ENCODE measurements at places on chromosomes 2 and 18.

DNA sequence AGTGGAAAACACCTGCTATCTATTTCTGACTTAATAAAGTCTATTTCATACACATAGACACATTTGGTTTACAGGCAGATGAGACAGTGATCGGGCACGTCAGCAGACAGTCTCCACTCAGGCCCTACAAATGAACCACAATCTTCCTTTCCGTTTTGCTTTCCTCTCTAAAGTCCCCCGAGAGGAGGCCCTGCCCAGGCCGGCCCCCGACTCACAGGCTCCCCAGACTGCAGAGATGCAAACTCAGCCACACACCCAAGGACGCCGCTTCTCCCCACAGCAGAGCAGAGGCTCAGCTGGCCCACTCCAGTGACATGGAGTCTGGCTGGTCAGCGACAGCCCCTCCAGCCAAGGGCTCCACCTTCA is 9.3 kb upstream of the MTERF4 start:
- DNase-seq, result no peak

GRCh38 chr2:240858871-240859270 is 9.8 kb upstream of the AGXT start:
- DNase-seq, result no peak

DNA sequence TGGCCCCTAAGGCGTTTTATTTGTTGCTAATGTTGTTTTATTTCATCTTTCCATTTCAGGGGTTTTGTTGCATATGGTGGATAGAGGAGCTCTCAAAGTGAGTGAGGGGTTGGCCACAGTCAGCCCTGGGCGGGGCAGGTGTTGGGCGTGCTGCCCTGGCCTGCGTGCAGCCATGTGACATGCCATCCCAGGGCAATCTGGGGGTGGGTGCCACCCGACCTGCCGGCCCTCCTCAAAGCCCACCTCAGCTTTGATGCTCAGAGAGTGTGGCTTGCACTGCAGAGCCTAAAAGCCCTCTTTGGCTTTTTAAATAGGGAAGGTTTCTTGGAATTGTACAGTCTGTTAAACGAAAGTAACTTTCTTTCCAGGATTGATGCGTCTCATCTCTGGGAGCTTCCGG is 18.4 kb downstream of the TSHZ1 start:
- no peak for DNase-seq

DNA sequence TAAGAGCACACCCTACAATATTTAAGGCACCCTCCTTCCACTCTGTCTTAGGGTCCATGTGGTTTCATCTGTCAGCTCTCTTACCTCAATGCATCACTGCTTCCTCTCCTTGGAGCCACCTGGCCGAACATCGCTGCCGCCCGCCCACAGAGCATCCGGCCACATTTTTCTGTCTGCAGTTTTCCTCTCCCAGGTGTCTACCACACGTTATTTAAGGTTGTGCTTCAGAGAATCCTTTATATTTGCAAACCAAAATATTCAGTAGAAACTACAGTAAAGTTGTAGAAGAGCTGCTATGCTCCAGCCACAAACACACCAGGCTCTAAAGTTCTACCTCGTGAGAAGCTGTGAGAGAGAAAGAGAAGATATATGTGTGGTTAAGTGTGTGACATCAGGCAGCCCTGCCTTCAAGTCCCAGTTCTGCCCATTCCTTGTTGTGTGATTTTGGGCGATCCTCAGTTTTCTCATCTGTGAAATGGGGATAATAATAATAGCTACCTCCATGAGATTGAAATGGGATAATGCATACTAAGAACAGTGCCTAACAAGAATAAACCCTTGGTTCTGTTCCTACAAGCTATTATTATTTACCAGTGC is 4.9 kb upstream of the STK17B start:
- DNase-seq, result no peak

DNA sequence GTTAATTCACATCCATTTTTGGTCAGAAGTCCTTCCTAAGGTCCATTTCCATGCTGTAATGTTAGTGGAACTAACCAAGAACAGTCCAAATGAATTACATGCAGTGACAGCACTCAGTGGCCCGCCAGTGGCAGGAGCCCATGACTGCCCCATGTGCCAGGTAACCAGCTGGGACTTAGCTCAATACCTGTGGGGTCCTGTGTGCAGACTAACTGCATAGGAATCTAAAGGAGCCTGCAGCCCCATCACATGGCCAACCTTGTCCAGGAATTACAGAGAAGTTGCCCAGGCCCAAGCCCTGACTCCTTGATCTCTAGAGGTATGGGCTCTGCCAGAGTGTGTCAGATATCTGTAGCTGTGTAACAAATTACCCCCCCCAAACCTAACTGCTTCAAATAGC is 35.4 kb upstream of the GPR17 start:
- no peak for DNase-seq

GRCh38 chr2:18122544-18123210 is 244.2 kb downstream of the KCNS3 start:
- DNase-seq, result no peak

- DNase-seq, result no peak
Observed at GRCh38 chr2:179850188-179850587, 11.2 kb downstream of the ZNF385B start.

- no peak for DNase-seq
Observed at GRCh38 chr2:26914659-26915310, 55.7 kb upstream of the MAPRE3 start.

DNA sequence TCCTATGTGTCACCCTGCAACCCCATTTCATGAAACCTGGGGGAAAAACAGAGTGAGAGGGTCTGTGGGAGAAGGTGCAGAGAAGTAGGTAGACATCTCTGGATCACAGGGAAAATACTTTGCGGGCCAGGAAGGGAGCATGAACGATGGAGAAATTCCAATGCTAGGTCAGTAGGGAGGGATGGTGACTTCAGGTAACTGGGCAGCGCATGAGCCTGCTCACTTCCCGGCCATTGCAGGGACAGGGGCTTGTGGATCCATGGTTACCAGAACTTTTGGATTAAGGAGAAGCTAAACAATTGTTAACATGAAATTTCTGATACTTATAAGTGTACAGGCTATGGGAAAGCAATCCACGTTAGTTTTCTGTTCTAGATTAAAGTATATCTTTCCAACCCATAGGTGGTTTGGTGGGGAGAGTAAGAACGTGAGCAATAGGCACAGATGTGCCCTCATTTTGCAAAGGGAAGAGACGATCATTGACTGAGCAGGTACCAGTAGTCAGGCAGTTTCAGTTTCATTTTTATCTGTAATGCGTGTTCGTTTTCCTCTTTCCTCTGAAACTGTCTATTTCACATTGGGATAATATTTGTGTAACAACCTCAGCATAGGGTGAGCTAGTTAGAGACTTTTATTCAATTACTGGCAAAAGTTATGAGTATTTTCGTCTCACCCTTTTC is 65.0 kb downstream of the NYAP2 start:
- no peak for DNase-seq

GRCh38 chr2:211963969-211964368 is 574.6 kb downstream of the ERBB4 start:
- no peak for DNase-seq

- no peak for DNase-seq
Observed at GRCh38 chr2:205682971-205683501, 735 bp downstream of the NRP2 start.

DNA sequence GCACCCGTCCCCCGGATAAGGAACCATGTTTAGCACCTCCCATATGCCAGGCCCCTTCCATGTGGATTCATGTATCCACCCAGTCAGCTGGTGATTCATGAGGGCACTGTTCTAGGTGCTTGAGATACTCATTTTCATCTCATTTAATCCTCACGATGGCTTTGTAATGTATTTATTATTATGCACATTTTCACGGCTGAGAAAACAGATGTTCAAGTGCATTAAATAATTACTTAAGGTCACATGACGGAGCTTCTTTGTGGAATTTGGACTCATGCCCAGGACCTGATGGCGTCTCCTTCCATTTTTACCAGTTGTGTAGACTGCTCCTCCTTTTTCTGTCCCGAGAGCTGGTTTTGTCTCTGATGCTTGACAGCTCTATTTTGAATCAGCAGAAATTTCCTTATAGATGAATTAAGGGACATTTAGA is 72.2 kb upstream of the RBM44 start:
- DNase-seq, result no peak

DNA sequence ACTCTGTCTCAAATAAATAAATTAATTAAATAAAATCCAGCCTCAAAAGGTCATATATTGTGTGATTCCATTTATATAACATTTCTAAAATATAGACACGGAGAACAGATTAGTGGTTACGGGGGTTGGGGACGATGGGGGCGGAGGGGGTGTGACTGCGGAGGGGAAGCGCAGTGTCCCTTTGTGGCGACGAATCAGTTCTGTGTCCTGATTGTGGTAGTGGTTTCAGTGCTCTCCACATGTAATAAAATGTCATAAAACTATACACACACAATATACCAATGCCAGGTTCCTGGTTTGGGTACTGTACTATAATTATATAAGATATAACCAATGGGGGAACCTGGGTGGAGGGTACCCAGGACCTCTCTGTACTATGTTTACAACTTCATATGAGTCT is 186.4 kb downstream of the ANAPC1 start:
- no peak for DNase-seq

Data from stimulated activated CD4-positive, alpha-beta T cell treated with anti-CD3 and anti-CD28 coated beads, Interleukin-1b, Interleukin-23, amount 100 ng/mL, for 1 hour (primary cell).